CD4-positive, alpha-beta T cell treated with Interleukin-1 beta for 1 hour (primary cell): ENCODE measurements at places on chromosomes 5 and 9.

GRCh38 chr5:120270498-120270897 is 193.6 kb upstream of the PRR16 start:
- DNase-seq: no peak

DNA sequence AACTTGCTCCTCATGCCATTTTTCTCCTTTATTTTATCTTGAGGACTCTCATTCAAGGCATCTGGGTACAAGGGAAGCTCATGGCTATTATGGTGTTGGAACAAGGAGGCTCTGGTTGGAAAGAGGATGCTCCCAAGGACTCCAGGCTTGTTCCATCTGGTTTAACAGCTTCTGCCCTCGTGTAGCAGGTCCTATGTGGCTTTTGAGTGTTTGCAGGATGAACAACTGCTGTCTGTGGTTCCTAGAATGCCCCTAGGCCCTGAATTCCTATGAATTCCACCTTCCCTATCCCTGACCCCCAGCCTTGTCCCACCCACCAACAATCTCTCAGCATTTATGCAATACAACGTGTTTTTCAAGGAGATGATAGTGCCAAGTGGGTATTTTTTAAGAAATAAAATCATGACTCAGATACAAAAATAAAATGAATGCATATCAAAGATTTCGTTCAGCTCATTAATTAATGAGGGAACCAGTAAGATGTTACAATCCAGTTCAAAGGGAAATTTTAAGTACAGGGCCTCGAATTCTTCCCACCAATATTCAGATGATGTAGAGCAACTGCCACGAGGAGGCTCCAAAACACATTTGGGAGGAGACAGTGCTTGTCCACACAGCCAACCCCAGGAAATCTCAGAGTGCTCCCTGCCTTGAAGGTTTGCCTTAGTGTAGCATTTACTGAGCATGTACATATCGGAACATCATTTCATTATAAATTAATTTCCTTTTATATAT is 182.0 kb downstream of the MUSK start:
- DNase-seq: no peak

- DNase-seq: no peak
Measured at GRCh38 chr5:54214722-54215121, 95.7 kb downstream of the ARL15 start.

DNA sequence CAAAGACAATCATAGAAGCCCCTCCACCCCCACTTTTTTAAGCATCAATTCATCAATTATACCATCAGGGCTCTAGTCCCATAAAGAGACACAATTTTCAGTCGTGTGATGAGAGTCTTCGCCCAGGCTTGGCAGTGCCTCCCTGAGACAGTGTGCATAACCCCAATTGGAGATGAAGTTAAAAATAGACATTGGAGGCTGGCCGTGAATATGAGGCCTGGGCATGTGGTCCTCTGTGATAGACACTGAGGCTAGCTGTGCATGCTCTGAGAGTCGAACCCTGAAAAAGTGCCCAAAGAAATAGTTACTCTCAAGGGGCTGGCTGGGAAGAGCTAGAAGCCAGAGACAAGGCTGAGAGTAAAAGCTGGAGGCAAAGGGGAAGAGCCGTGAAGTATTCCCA is 248.6 kb upstream of the NR4A3 start:
- no peak for DNase-seq

GRCh38 chr5:136186796-136187195 is 6.2 kb downstream of the SMIM32 start:
- DNase-seq: no peak

GRCh38 chr5:79416499-79416898 is 97.4 kb downstream of the HOMER1 start:
- DNase-seq: no peak

DNA sequence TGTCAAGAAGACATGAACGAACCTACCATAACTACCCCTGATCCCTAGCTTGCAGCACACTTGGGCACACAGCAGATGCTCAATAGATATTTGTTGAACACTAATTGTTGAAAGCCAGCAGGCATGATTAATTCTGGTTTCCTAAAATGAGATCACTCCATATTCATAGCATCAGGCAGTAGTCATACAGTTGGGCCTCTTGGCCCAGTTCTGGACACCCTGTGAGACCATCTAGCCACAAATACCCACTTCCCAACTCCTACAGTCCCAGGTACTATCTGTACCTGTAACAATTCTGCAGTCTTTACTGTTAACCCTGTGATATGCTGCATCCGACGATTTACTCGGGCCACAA is 24.2 kb downstream of the P4HA2 start:
- DNase-seq: no peak

- no peak for DNase-seq
Measured at GRCh38 chr5:159206368-159206767, 3.0 kb downstream of the RNF145 start.

GRCh38 chr5:156963125-156963524 is at the start of gene TIMD4:
TSS of gene TIMD4 (minus strand) at chr5:156963226. CDS start at chr5:156963198, 28 bp downstream.
- DNase-seq: no peak

DNA sequence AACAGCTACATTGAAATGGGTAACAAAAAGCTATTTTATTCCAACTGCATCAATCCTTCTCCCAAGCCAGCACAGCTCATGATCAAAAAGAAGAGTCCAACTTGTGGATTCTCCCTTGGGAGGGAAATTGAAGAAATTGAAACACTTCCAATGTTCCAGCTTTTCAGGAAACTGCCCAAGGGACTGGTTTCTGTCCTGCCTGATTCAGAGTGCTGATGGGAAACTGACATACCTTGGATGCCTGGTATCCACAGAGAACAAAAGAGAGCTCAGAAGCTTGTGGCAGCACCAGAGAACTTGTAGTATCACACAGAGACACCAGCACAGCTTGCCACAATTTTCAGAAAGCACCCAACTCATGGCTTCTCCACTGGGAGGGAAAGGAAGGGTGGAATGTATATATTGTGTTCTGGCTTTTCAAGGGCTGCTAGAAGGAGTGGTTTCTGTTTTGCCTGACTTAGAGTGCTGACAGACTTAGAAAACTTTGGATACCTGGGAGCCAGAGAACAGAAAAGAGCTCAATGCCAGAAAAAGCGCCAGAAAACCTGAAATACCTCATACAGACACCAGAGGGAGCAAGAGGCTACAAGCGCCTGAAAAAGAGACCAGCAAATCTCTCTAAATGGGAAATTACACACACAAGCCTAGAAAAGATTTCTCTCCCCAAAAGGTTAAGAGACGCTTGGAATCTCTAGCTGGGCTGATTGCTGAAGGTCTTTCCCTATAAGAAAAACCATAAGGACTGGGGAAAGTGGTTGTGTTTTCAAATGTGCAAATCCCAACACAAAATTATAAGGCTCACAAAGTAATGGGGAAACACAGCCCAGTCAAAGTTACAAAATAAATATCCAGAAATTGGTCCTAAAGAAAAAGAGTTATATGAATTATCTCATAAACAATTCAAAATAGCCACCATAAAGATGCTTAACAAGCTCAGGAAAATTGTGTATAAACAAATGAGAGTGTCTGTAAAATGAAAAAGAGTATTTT is 178.8 kb downstream of the SPOCK1 start:
- DNase-seq: no peak

- no peak for DNase-seq
Measured at GRCh38 chr5:14816374-14816998, 55.1 kb downstream of the ANKH start.

- DNase-seq: no peak
Measured at GRCh38 chr5:142387024-142387682, 62.3 kb upstream of the SPRY4 start.

GRCh38 chr9:28961623-28962022 is 1388.3 kb upstream of the C9orf72 start:
- DNase-seq: no peak

- DNase-seq: no peak
Measured at GRCh38 chr9:110021891-110022290, 186.1 kb downstream of the C9orf152 start.

GRCh38 chr5:180176191-180176590 is 32.8 kb downstream of the RASGEF1C start:
- DNase-seq: no peak

DNA sequence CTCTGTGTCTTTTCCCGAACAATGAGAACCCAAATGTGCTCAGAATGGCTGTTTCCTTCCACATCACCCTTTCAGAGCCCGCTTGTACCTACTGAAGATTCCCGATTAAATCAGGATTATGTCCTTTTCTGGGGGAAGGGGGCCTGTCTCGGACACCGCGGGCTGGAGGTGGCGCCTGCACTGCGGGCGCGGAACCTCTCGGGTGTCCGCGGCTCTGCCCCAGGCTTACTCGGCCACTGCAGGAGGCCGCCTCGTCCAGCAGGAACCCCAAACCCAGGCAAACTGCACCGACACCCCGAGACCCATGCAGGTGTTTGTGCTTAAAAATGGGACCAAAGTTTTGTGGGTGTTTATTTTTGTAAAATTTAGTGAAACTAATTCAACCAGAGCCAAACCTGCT is 8.6 kb upstream of the TMEM250 start:
- no peak for DNase-seq

- DNase-seq: no peak
Measured at GRCh38 chr5:140341591-140341990, 4.8 kb downstream of the HBEGF start.

- DNase-seq: no peak
Measured at GRCh38 chr5:95907740-95908706, 53.6 kb downstream of the ELL2 start.

DNA sequence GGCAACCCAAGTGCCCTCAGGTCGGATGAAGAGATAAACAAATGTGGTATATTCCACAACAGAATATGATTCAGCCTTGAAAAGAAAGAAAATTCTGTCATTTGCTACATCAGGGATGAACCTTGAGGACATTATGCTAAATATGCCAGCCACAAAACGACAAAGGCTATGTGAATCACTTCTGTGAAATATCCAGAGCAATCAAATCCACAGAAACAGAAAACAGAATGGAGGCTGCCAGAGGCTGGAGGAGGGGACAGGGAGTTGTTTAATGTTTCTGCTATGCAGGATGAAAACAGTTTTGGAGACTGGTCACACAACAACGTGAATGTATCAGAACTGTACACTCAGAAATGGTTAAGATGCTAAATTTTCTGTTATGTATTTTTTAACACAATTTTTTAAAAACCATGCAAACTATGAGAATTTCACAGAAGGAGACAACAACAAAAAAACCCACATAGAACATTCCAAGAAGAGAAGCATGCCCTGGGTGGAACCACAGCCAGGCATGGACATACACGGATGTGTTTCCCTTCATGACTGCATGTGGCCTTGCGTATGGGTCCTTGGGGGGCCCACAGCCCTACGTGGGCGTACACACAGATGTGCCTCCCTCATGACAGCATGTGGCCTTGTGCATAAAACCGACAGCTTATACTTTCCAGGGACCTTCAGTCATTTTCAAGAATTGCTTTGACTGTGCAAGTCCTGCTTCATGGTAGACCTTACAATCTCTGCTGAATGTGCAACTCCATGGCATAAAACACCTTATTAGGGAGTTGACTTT is 146.7 kb downstream of the ROR2 start:
- no peak for DNase-seq

DNA sequence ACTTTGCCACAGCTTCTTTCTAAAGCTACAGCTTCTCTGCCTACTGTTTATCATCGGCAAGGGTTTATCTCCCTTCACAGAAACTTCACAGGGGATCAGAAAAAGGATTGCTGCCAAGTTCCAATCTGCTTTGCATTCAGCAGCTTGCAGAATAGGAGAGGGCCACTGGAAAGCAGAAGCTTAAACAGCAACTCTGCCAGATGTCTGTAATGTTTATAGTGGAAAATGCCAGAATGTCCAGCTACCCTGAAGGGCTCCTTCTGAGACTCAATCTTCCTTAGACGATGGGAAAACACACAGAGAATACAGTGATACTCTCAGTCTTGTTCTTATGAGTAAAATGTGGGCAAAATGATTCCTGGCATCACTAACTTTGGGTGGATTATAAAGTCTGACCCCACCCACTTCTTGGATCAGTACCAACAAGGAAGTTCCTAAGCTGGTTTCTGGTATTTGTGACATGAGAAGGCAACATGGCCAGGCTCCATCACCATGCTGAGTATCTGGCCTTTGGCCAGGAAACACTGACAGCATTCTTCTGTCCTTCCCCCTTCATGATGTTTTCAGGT is 19.0 kb downstream of the STOM start:
- no peak for DNase-seq

DNA sequence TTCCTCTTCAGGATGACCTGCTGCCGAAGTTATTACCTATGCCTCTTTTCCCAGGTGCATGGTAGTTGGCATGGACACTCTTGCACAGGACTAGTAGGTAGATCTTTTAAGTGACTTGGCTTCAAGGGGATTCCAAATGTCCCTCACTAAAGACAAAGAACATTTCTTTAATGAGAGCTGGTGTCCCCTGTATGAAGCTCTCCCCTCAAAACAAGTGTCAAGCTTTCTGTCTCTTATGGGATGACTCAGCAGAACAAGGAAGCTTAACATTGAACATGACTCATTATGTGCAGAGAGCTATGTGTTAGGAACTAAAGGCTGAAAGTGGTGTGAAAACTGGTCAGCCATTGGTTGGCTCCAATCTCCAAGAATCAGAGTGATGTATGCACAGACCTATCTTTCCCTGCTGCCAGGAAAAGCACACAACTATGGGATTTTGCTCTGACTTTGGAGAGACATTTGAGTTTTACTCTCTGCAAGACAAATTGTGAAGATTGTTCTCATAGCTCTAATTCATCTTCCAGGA is 120.5 kb downstream of the PRDM6 start:
- no peak for DNase-seq

DNA sequence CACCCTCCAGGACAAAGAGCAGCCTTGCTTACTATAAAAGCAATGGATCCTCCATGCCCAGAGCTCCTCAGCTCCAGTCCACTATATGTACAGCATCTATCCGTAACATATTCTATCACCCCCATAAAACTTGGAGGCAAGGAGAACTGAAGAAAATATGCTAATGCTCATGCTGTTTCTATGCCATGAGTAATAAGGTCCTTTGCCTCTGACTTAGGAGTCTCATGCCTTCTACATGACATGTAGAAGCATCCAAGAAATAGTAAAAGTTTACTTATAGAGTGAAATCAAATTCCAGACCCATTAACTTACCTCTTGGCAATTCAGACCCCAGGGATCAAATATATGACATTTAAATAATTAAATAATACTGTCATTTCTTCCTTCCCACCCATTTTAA is 33.7 kb downstream of the SSBP2 start:
- no peak for DNase-seq

- DNase-seq: no peak
Measured at GRCh38 chr5:132815454-132815853, 2.4 kb downstream of the SOWAHA start.

- no peak for DNase-seq
Measured at GRCh38 chr9:94983552-94983951, 257.1 kb downstream of the AOPEP start.

DNA sequence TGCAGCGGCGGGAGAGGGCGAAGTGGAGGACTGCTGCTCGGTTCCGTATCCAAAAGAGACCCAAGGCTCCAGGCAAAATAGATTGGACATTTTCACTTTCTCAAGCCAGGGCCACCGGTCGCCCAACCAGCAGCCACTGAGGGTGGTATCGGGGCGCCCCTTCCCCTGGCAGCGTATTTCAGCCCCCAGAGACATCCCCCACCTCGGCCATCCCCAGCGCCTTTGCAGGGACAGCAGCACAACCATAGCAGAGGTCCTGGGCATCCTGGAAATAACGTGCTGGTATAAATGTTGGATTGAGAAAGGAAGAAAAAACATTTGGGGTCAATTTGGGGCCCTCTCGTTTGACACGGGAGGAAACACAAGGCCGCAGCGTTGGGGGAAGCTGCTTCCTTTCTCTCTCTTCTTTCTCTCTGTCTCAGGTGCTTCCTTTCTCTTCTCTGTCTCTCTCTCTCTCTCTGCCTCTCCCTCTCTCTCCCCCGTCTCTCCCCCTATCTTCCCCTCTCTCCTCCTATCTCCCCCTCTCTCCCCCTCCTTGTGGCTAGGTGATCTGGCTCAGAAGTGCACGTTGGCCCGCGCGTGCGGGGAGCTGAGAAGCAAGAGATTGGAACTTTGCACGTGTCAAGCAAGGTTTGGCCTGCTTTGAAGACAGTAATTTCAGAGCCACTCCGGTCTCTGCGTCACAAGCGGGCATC is 624 bp upstream of the RETREG1 start:
- peak; percentile 56 for DNase-seq
